ENCODE measurements at places on chromosomes 6 and 20.

DNA sequence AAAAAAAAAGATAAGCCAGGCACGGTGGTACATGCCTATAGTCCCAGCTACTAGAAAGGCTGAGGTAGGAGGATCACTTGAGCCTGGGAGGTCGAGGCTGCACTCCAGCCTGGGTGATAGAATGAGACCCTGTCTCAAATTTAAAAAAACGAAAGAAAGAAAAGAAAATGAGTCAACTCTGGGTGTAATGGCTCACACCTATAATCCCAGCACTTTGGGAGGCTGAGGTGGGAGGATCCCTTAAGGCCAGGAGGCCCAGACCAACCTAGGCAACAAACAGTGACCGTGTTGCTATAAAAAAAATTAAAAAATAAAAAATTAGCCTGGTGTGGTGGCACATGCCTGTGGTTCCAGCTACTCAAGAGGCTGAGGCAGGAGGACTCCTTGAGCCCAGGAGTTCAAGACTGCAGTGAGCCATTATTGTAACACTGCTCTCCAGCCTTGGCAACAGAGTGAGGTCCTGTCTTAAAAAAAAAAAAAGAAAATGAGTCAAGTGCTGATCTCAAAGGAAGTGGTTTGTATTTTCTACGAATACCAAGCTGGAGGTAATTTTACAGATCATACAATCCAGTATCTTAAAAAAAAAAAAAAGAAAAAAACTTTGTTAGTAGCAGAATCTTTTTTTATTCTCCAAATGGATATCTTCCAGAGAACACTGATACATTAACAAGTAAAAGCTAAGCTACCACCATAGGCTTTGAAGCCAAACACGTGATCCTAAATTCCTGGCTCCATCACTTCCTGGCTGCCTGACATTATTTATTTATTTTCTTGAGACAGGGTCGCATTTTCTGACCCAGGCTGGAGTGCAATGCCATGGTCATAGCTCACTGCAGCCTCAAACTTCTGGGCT is 5.7 kb downstream of the COMMD7 start:
- no peak for DNase-seq

DNA sequence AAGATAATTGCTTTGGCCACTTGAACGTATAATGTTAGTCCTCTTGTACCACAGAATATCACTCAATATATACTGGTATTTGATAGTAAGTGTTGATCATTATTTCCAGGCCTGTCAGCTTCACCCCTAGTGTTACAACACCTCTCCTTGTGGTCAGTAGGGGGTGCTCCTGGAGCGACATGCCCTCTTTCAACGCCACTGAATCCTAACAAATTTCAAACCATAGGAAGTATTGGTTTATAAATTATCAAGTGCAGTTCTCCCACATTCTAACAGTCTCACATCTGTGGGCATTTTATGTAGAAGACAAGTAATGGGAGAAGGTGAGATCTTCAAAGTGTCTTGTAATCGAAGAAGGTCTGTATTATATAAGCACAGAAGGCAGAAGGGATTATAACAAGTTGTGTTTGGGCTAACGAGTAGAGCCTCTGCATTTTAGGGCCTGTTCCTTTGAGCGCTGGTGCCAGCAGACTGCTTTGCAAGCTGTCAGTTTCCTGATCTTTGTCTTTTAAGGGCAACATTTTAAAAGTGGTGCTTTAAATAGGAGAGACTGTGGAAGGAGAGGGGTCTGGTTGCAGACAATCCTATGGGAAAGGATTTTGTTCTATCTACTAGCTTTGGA is 57.1 kb upstream of the CEP162 start:
- DNase-seq, result no peak

DNA sequence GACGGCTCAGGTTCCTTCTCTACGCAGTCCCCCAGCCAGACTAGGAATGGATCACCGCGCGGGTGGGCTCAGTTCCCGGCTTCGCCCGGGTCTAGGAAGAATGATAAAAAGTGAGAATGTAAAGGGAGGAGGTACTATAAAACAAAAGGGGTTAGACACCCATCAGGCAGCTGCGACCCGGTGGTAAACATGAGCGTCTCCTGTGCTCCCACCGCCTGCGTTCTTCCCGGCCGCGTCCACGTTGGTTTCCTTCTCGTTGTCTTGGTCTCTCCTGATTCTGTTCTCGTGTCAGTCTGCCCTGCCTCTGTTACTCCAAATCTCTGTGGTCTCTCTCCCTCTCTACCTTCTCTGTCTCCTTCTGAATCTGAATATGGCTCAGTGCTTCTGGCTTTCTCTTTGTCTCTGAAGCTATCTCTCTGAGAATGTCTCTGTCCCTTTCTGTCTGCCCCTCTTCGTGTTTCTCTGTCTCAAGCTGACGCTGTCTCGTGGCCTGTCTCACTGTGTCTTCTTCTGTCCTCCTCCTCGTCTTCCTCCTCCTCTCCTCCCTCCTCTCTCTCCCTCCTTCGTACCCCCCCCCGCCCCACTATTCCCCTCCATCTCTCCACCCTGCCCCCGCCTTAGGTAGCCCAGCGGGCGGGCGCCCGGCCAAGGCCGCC is 41.6 kb upstream of the FOXP4 start:
- no peak for DNase-seq

DNA sequence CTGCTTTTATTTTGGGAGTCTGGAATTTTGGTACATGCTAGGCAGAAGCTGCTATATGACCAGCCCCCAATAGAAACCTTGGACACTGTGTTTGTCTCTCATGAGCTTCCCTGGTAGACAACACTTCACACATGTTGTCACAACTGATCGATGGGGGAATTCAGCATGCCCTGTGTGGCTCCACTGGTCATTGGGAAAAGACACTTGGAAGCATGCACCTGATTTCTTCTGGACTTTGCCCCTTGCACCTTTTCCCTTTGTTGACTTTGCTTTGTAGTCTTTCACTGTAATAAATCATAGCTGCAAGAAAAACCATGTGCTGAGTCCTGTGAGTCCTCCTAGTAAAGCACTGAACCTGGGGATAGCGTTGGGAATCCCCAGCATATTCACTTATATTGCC is 7.9 kb upstream of the WFDC10A start:
- no peak for DNase-seq

- no peak for DNase-seq
These were observed 97.4 kb downstream of the EPB41L2 start for GRCh38 chr6:130965656-130966055.

- no peak for DNase-seq
These were observed 58.8 kb upstream of the MPC1 start for GRCh38 chr6:166441325-166442078.

DNA sequence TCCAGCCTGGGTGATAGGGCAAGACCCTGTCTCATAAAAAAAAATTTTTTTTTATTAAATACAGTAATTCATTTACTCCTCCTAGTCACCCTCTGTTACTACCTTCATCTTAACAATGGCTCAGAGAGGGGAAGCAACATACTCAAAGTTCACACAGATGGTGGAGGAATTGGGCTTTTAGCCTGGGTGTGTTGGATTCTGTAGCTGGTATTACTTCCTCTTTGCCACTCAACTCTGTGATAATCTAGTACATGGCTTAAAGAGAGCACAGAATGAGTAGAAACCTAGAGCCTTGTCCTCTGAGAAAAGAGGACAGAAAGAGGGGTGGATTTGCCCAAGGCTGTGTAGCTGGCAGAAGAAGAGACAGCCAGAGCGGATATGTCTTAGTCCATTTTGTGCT is 96.6 kb downstream of the DLGAP4 start:
- no peak for DNase-seq

DNA sequence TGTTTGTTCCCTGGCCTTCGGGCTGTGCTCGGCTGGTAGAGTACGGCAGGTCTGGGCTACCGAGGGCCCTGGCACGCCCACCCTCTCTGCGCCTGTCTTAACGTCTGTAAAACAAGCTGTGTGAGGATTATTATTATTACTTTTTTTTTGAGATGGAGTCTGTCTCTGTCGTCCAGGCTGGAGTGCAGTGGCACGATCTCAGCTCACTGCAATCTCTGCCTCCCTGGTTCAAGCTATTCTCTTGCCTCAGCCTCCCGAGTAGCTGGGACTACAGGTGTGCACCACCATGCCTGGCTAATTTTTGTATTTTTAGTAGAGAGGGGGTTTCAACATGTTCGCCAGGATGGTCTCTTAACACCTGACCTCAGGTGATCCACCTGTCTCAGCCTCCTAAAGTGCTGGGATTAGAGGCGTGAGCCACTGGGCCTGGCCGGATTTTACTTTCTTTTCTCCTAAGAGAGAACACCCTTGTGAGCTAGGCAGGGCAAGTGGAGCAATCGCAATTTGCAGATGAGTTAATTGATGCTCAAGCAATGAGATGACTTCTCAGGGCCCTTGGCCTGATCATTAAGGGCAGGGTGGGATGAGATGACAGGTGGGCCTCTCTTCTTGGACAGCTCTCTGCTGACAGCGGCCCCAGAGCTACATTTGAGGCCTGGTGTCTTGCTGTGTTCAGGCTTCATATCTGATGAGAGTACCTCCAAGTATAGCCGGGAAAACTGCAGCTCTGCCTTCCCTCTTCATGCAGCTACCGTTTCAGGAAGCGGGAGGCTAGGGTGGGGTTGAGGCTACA is 859 bp upstream of the SMIM29 start:
- DNase-seq, result no peak

- no peak for DNase-seq
These were observed 25.2 kb downstream of the RFPL4B start for GRCh38 chr6:112372226-112372806.

DNA sequence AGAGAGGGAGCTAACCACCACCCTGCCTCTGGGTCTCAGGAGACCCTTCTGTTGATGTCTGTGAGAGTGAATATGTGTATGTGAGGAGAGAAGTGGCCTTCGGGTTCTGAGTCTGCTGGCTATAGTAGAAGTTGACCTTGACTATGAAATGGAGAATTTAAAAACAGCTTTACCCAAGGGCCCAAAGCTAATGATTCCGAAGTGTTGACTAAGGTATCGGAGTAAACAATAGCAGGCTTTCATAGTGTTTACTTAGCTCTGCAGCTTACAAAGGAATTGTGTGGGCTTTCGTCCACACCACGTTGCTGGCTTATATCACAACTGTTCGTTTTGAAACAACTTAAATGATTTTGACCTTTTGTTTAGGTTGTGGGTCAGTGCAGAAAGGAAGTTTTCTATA is 126.5 kb upstream of the JAG1 start:
- DNase-seq, result no peak

- DNase-seq, result no peak
These were observed 20.5 kb downstream of the BPIFB4 start for GRCh38 chr20:33099843-33100538.

GRCh38 chr6:82006027-82006738 is 241.4 kb downstream of the IBTK start:
- no peak for DNase-seq

- peak; percentile 9 for DNase-seq
These were observed 779 bp downstream of the HEBP2 start for GRCh38 chr6:138404666-138405337.

- DNase-seq, result no peak
These were observed 54.7 kb downstream of the MOCS1 start for GRCh38 chr6:39879535-39879934.

- no peak for DNase-seq
These were observed 43.4 kb downstream of the QKI start for GRCh38 chr6:163457637-163458561.

DNA sequence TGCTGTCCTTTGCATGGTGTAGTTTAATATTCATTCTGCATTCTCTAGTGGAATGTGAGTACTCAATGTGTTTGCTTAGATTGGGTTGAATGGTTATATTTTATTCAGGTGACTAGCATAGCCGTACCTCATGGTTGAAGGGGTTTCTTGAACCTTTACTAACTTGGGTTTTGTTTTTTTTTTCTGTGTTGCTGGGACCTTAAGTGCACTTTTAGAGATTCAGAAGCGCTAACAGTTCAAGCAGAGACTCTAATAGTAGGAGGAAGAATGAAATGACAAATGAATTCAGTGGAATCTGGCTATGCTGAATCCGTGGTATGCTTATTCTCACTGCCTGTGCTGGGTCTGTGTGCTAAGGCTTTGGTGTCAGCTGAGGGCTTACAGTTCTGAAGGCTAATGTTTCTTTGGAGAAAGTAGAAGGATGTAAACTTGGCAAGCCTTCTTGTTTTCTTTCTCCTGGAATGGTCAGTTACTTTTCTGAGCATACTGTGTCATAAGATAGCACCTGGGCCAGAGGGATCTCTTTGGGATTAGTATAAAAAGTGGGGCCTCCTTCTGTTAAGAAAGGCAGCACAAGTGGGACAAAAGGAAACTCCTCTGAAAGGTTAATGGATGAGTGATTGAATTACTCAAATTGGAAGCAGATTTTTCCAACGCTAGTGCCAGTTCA is 28.7 kb downstream of the RNF144B start:
- no peak for DNase-seq

DNA sequence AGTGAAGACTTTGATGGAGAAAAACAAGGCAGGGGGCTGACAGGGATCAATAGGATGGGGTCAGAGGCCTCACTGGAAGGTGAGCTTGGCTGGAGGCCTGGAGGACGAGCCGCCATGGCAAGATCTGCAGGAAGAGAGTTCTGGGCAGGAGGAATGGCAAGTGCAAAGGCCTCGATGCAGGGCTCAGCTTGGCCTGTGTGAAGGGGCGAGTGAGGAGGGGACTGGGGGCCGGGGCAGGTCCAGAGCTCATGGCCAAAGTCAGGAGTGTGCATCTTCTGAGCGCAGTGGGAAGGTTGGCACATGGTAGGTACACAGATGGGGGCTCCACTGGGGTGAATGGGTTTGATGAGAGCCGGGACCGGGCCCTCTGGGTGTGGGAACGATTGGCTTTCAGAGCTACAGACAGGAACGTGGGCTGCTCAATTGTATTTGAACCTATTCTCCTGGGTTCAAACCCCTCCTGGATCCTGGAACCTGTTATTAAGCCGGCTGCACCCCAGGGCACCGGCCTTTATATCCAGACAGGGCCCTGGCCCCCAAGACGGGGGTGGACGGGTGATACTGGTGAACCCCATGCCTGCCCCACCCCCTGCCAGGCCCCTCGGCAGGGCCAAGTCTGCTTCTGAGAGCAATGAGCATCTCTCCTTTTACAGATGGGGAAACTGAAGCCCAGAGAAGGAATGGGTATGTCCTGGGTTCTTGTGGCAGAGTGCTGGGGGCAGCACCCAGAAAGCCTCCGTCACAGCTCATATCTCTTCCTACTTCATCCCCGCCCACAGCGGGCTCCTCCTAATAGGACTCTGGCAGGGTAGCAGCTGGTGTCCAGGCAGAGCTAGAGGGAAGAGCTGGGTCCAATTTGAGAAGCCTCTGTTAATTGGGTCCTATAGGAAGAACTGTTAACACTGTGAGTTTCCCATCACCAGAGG is 106.1 kb downstream of the CEBPB start:
- DNase-seq, result no peak

DNA sequence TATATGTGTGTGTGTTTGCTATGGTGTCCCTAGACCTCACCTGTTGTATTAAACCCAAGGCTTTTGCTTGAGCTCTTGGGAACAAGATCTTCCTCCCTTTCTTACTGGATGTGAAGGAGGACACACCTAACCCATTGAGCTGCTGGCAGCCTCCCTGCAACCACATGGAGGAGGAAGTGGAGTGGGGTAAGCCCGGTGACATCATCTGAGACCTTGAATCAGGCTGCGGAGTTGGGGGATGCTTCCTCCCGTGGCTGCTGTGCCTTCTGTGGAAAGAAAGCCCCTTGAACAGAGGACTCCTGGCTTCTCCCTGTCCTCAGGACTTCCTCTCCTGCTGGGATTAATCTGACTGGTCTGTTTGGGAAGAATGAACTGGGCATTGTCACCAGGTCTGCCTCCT is 3.3 kb downstream of the CST11 start:
- no peak for DNase-seq
